ENCODE measurements at places on chromosomes 7 and 10.

- no peak for DNase-seq
Measured at GRCh38 chr7:96998744-96999143, 6.6 kb upstream of the DLX6 start.

DNA sequence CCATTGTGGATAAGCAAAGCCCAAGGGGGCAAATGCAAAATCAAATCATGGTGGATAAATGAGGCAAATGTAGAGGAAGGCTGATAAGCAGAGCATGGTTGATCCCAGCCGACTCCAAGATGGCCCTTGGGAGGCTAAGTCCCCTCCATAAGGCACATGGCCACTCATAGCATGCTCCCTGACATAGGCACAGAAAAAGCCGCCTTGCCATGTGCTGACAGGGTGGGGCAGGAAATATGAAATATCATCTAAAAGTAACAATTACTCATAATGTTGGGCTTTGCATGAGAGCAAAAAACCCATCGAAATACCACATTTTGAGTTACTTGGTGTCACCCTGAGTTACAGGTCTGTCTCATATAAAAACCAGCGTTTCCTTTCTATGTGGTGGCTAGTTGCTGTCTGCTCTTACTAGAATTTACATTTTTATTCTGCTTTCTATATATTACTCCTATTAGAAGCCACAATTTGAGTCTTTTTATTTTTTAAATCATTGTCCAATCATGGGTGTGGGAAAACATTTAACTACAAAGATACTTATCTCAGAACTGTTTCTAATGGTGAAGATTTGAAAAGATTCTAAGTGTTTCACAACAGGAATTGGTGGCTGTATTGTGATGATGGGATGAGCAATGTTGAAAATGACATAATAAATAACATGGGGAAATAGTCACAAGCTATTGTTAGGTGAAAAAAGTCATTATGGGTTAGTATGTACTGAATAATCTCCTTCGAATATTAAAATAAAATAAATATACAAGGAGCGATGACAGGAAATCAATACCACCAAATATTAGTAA is 102.7 kb downstream of the CUBN start:
- peak; percentile 57 for DNase-seq

- no peak for DNase-seq
Measured at GRCh38 chr10:133185916-133186315, 25.9 kb downstream of the KNDC1 start.

GRCh38 chr7:81333536-81333935 is 414.7 kb upstream of the SEMA3C start:
- no peak for DNase-seq

DNA sequence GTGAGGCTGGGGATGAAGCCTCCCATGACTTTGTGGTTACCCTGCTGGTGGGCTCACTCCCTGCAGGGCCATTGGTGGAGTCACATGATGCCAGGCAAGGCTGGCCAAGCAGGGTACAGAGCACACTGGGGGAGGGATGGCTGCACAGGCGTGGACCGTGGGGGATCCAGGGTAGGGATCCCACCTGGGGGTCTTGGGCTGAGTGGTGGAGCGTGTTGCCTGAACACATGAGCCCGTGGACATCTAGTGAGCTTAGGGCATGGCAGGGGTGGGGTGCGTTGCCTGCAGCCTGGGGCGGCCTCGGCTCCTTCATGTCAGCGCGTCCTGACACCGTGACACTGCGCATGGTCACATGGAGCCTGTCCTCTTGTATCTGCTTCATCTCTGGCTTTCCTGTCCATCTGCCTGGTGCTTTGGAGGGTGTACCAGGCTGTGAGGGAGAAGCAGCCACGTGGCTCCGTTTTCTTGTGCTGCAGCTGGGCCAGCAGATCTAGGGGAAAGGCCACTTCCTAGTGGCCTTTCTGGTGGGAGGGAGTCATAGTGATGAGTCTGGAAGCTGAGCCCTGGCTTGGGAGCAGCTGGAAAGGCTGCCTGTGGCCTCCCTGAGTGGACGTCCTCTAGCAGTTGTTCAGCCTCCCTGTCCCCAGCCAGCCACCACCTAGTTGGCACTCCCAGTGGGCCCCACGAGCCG is 96.2 kb downstream of the LHPP start:
- DNase-seq, result no peak

- DNase-seq, result no peak
Measured at GRCh38 chr10:30455816-30456215, 21.8 kb downstream of the MAP3K8 start.

GRCh38 chr10:37478381-37478780 is 353.0 kb downstream of the ANKRD30A start:
- no peak for DNase-seq

DNA sequence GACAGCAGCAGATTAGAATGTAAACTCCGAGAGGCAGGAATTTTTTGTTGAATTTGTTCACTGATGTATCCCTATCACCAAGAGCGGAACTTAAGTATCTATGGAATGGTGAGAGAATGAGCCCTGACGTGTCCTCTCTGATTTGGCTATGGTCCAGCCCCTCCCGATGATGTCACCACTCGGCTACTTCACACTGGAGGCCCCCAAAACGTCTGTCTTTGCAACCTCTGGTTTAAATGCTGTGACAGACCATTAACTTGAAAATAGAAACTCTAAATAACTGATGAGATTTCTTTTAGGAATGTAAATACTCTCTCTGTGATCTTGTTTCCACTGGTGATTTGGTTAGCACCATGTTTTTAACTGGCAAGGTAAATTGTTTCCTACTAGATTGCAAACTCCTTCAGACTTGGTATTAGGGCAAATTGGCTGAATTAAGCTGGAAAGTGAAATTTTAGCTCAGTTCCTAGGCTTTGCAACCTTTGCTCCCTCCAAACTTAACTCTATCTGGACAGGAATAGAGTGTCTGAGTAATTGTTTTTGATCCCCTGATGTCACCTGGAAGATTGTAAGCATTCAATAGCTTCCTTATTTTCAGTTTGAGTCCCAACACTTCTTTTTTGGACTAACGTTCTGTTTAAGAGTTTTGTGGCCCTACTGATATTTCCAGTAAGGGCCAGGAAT is 19.1 kb downstream of the SLC16A12 start:
- DNase-seq, result no peak

- DNase-seq, result peak; percentile 49
Measured at GRCh38 chr7:151432658-151433521, 7.1 kb downstream of the CRYGN start.

DNA sequence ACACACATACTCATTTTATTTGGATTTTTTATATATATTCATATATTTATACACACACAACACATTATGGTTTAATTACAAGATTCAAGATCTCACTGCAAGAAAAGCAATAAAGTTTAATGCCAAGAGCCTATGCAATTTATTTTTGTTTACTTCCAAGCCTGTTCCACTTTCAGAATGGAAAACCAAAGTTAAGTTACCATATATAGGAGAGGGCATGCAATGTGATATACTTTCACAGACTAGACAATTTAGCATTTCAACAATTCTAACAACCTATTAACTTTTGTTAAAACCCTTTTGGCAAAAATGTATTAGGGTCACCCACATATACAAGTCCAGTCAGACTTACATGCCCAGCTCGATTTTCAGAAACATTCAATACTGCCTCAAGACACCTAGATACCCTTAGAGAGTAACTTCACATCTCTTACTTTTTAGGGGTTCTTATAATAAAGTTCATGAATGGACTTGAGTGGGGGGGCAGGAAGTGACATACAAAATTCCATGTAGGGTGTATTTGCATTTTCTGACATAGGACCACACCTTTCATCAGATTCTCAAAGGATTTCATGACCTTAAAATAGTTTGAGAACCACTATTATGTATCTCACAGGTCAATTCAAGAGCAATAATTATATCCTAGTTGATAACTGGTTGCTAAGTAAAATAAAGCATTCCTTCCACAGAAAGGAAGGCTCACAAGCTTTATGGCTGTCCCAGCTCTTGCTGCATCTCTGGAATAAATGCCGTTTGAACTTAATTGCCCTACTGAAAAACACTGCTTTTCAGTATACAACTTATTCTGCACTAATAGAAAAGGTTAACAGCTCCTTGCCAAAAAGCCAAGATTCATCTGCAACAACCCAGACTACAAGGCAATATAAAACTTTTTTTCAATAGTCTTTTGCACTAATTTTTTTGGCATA is 2.5 kb downstream of the P4HA1 start:
- no peak for DNase-seq

DNA sequence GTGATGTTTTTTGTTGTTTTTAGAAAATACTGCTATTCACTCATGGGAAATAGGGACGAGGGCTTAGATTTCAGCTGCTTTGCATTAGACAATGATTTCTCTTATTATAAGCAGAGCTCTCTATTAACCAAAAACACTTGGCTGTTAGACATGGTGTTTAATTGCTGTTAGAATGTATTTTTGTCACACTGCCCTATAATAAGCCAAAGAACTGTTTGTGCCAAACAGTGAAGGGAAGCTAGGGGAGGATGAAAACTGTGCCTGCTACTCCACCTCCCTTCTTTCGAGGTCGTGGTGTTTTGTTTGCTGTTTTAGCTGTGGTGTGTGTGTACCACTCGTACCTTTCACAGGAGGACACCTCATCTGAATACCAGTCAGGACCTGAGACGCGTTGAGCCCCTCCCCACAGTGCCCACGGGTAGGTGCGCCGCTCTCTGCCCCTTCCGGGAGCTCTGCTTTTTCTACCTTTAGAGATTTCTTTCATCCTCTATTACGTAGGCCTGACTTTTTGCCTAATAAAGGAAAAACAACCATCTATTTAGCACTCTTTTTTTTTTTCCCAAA is 57.9 kb downstream of the CUX1 start:
- no peak for DNase-seq

- no peak for DNase-seq
Measured at GRCh38 chr10:49844775-49845595, 82.9 kb upstream of the OGDHL start.

GRCh38 chr7:118573085-118573484 is 348.6 kb downstream of the ANKRD7 start:
- DNase-seq, result no peak

GRCh38 chr7:2037301-2037807 is 195.4 kb downstream of the MAD1L1 start:
- no peak for DNase-seq

DNA sequence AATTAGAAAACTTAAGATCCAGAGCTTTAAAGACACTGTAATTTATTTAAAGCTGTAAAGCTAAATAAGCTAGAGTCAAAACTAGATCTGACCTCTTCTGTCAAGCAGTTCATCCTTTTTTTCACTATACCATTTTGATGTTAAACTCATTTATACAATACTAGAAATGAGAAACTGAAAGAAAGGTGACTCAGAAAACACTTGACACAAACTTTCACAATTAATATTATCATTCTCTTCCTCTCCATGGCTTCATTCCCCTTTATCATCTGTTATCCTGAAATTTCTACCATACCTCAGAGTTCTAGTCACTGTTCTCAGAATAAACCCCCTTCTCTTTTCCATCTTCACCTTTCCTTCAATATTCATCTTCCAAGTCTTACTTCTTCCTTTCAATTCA is 1.3 kb downstream of the FIGNL1 start:
- no peak for DNase-seq

DNA sequence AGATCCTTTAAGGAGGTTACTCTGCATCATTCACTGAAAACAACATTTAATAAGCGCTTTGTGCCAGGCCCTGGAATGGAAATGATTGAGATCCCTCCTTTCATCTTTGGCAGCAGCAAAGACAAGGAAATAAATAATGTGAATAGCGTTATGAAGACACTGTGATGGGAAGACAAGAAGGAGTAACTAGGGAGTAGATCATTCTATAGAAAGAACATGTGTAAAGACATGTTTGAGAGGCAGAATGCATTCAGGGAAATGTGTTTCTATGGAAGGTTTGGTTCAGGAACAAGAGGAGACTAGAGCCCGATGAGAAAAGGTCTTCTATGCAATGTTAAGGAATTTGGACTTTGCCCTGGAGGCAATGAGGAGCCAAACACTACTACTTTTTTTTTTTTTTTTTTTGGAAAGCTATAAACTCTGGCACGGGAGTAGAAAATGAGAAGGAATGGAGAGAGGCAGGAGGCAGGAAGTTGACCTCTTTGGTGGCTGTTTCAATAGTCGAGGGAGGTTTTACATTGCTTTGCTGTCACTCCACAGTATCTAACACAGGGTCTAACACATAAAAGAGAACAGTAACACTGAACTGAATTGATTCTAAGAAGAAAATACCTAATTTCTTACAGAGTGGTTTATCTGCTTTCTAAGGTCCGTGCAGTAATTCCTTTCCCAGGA is 44.9 kb downstream of the SMURF1 start:
- DNase-seq, result no peak

DNA sequence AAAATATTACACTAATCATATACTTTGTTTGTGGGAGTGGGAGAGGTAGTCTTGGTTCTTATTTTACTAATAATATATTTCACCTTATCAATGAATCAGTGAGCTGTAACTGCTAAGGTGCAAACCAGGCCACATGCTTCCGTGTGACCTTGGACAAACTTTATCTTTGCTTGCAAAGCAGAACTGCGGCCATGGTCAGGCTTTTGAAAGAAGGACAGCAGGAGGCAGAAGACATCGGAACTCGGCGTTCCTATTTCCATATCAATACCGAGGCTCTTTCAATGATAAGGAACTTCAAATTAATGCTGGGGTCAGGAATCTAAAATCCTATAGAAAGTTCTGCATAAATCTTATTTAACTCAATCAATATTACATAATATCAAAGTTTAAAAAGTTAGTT is 491.9 kb upstream of the PFKP start:
- DNase-seq, result no peak

- peak; percentile 81 for DNase-seq
Measured at GRCh38 chr10:119165171-119166117, at the start of gene SFXN4. Gene SFXN4 (minus strand): TSS chr10:119165714. CDS start chr10:119165647, 67 bp downstream.

- DNase-seq, result no peak
Measured at GRCh38 chr10:133170092-133170491, 10.1 kb downstream of the KNDC1 start.

- DNase-seq, result no peak
Measured at GRCh38 chr7:128815289-128815942, 14.8 kb upstream of the FLNC start.

GRCh38 chr7:22610263-22610662 is 110.3 kb upstream of the STEAP1B start:
- DNase-seq, result no peak

GRCh38 chr7:100745184-100745583 is 11.8 kb downstream of the ZAN start:
- DNase-seq, result no peak

- no peak for DNase-seq
Measured at GRCh38 chr7:158022601-158023000, 565.0 kb downstream of the PTPRN2 start.
